ENCODE measurements at places on chromosomes 5 and 9.

DNA sequence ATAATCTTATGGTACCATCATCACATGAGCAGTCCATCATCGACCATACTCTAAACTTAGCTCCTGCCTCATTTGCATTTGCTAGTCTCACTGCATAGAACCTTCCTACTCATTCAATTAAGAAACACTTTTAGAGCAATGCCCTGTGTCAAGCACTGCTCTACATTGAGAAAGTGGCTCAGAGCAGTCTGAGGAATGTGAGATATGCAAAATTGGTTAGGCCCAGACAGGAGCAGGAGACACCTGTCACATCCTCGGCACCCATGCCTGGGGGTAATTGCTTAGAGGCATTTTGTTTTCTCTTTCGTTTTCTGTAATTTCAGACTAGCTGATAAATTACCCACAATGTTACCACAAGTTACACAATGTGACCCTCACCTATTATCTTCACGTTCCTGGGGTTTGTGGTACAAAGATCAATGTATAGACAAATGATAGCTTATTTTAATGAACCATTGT, 4.9 kb upstream of the RARS1 start:
- H3K36me3 ChIP-seq = no peaks in the 10 kb centered on the region
- peaks cover 24% of the 10 kb centered on the region for H3K4me1 ChIP-seq
- H3K27me3 ChIP-seq = peaks cover 8% of the 10 kb centered on the region
- no peak for DNase-seq
- no peak overlapping the region for H3K27ac ChIP-seq
- H3K4me3 ChIP-seq = no peak overlapping the region

GRCh38 chr5:127370631-127371030, 80.0 kb downstream of the MEGF10 start:
- H3K36me3 ChIP-seq = no peaks in the 10 kb centered on the region
- H3K27me3 ChIP-seq = peaks cover 14% of the 10 kb centered on the region
- no peak overlapping the region for H3K27ac ChIP-seq
- no peak for DNase-seq
- H3K4me1 ChIP-seq = no peaks in the 10 kb centered on the region
- no peak overlapping the region for H3K4me3 ChIP-seq

- H3K4me3 ChIP-seq = no peak overlapping the region
- no peaks in the 10 kb centered on the region for H3K27me3 ChIP-seq
- no peak overlapping the region for H3K27ac ChIP-seq
- peaks cover 1% of the 10 kb centered on the region for H3K36me3 ChIP-seq
Observed at GRCh38 chr9:93681269-93682154, 105.1 kb downstream of the PHF2 start.

- DNase-seq = no peak
- no peaks in the 10 kb centered on the region for H3K4me1 ChIP-seq
- no peak overlapping the region for H3K27ac ChIP-seq
Observed at GRCh38 chr5:98414938-98415337, 358.5 kb upstream of the RGMB start.

GRCh38 chr5:7808998-7809397, 41.9 kb downstream of the CFAP90 start:
- H3K27me3 ChIP-seq = peaks cover 10% of the 10 kb centered on the region
- no peak overlapping the region for H3K4me3 ChIP-seq
- H3K27ac ChIP-seq = no peak overlapping the region
- H3K4me1 ChIP-seq = no peaks in the 10 kb centered on the region
- no peak for DNase-seq

DNA sequence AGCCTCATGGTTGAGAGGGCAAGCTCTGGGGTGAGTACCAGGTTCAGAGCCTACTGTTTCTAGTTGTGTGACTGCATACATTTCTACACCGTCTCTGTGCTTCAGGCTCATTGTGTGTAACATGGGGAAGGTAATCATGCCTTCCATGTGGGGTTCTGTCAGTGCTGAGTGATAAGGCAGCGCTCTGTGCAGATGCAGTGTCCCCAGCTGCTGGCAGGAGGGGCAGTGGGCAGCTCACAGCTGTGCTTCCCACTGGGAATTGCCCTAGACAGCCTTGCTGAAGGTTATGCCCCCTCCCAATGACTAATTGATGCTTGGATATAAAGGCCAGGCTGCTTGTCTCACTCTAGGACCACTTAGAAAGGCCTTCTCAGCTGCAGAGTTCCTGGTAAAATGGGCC, 121.8 kb upstream of the SAP30L start:
- H3K36me3 ChIP-seq = no peaks in the 10 kb centered on the region
- H3K27me3 ChIP-seq = no peaks in the 10 kb centered on the region
- H3K27ac ChIP-seq = no peak overlapping the region
- peaks cover 3% of the 10 kb centered on the region for H3K4me1 ChIP-seq

DNA sequence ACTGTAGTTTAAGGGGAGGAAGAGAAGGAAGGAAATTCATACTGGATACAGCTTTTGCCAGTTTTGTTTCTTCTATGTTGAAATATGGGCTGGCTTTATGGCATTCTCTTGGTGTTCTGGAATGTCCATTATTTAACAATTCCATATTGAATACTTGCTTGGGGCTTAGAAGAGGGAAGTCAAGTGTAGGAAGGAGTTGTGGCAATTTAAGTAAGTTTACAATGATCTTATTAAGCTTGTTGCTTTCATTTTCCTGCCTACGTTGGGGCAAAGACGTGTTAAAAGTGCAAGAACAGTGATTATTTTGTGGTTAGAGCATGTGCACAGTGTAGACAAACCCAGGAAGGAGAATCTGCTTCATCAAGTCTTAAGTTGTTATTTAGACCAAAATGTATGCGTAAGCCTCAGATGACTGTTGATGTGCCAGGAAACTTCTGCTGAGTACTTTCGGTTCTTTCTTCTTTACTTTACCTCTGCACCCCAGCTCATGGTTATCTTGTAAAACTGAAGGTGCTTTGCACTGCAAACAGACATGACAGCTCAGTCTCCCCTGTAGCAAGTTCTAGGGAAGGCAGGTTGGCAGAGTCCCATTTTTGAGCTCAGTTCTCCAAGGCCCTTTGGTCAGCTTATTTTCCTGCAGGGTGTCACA, 75.8 kb downstream of the F2RL2 start:
- DNase-seq = peak; percentile 65
- H3K4me1 ChIP-seq = peaks cover 63% of the 10 kb centered on the region
- H3K36me3 ChIP-seq = peaks cover 9% of the 10 kb centered on the region
- H3K27me3 ChIP-seq = no peaks in the 10 kb centered on the region
- H3K4me3 ChIP-seq = peak overlapping the region; percentile 80

- H3K4me1 ChIP-seq = no peaks in the 10 kb centered on the region
- H3K27me3 ChIP-seq = no peaks in the 10 kb centered on the region
- no peaks in the 10 kb centered on the region for H3K36me3 ChIP-seq
- H3K27ac ChIP-seq = no peak overlapping the region
- no peak for DNase-seq
Observed at GRCh38 chr5:175254155-175254554, 189.8 kb downstream of the DRD1 start.

DNA sequence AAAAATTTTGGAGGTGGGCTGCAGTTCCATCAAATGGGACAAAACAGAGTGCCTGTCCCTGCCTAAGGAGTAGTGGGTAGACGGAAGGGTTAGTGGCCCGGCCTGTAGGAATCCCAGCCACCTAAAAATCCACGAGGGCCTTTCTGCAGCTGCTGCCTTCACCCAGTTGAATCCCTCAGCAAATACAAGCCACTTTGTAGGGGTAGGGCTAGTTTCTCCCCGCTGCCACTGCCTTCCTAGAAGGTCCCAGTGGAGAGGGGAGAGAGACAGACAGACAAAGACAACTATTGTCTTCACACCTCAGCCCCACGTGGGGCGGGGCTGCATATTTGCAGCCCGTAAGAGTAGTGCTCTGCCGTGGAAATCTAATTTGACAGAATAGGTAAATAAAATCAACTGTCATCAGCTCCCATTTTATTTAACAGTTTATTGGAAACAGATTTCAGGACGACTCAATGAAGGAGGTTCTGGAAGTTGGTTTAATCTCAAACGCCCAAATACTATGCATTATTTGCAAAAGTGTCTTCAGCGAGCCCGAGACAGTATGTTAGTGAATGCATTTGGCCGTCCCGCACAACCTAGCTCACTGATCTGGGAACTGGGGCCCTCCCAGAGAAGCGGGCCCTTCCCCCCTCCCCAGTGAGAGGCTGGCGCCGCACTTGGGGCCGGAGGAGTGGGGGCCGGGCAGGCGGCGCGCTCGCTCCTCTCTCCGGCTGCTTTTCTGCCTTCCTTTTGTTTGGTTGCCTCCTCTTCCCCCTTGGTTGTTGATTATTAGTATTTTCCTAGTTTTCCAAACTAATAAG, 67.6 kb upstream of the TBCA start:
- peaks cover 71% of the 10 kb centered on the region for H3K27me3 ChIP-seq
- H3K4me1 ChIP-seq = peaks cover 7% of the 10 kb centered on the region
- H3K4me3 ChIP-seq = peak overlapping the region; percentile 50
- no peaks in the 10 kb centered on the region for H3K36me3 ChIP-seq
- DNase-seq = no peak
- no peak overlapping the region for H3K27ac ChIP-seq

DNA sequence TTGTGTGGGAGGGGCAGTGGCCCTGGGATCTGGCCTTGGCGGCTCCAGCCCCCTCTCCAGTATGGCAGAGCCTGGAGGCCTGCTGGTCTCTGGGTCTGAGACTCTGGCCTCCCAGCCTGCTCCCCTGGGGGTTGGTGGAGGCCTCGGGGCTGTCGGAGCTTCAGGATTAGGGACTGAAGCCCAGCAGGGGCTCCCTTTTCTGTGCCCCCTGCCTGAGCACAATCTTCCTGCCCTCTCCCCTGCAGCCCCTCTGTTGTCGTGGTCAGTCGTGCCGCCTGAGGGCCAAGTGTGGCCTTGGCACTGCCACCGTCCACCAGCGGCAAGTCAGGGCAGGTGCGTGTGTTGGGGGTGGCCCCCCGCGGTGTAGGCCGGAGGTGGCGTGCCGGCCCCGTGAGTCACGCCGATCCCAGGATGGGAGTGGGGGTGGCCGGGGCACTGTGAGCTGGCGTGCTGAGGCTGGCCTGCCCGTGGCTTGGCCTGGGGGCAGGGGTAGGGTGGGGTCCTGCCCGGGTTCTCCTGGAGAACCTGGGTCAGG, 53.6 kb downstream of the RXRA start:
- H3K4me1 ChIP-seq = peaks cover 14% of the 10 kb centered on the region
- peaks cover 3% of the 10 kb centered on the region for H3K27me3 ChIP-seq
- H3K4me3 ChIP-seq = no peak overlapping the region
- DNase-seq = no peak
- no peak overlapping the region for H3K27ac ChIP-seq

- no peak overlapping the region for H3K4me3 ChIP-seq
- peak; percentile 48 for DNase-seq
- H3K4me1 ChIP-seq = peaks cover 3% of the 10 kb centered on the region
- H3K27me3 ChIP-seq = no peaks in the 10 kb centered on the region
- H3K27ac ChIP-seq = no peak overlapping the region
Observed at GRCh38 chr5:170225326-170226128, 7.3 kb upstream of the C5orf58 start.

GRCh38 chr9:96646081-96646991, 8.8 kb downstream of the PRXL2C start:
- H3K36me3 ChIP-seq = peaks cover 13% of the 10 kb centered on the region
- no peak overlapping the region for H3K27ac ChIP-seq
- H3K27me3 ChIP-seq = no peaks in the 10 kb centered on the region
- H3K4me1 ChIP-seq = no peaks in the 10 kb centered on the region

DNA sequence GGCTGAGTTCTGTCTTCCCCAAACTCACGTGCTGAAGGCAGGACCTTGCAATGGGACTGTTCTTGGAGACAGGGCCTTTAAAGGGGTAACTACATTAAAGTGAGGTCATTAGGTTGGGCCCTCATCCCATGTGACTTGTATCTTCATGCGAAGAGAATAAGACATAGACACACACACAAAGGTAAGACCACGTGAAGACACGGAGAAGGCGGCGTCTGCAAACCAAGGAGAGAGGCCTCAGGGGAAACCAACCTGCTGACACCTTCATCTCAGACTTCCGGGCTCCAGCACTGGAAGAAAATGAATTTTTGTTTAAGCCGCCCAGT, 50.7 kb upstream of the KCNMB1 start:
- no peak overlapping the region for H3K27ac ChIP-seq
- no peak overlapping the region for H3K4me3 ChIP-seq
- H3K27me3 ChIP-seq = no peaks in the 10 kb centered on the region
- no peak for DNase-seq
- peaks cover 2% of the 10 kb centered on the region for H3K4me1 ChIP-seq
